Fibroblast of skin of abdomen (primary cell): ENCODE measurements at places on chromosomes 6 and 20.

DNA sequence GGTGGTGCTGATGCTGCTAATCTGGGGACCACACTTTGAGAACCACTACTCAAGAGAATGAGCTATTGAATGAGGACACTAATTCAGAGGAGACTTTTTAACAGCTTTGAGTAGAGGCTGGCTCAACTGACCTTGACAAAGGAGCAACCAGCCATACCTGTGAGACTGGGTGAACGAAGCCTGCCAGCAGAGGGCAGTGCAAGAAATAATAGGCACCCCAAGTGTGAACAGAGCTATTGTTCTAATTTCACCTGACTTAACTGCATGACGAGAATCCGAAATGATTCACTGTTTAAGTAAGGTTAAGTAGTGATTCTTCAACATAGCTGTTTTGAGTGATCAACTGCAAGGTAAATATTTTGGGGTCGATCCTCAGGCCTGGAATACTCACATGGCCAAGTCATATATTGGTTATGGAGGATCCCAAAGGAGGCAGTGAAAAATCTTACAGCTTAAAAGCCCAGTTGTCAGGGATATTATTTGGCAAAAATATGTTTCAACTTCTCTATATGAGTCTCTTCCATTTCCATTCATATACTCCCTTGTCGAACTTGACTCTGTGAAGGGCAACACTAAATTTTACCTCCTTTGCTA is 550.5 kb upstream of the MARCKS start:
- no peak for DNase-seq

GRCh38 chr20:7500231-7500663 is 440.0 kb downstream of the HAO1 start:
- DNase-seq, result peak; percentile 56

DNA sequence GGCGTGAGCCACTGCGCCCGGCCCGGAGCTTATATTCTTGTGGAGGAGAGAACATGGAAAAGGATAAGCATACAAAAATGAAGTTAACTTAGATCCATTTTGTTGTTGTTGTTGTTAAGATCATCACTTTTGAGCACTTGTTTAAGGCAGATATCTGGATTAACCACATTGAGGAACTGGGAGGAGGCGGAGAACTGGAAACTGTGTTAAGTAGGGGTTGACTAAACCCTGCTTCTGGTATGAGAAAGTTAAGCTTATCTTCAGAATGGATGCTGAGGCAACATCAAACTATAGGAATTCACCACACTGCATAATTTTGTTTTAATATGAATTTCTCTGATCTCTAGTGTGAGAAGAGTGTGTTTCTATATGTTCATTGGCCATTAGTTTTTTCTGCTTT is 57.6 kb downstream of the GCNT2 start:
- no peak for DNase-seq

- DNase-seq, result peak; percentile 30
Measured at GRCh38 chr6:131740161-131740560, 29.3 kb upstream of the CTAGE9 start.

DNA sequence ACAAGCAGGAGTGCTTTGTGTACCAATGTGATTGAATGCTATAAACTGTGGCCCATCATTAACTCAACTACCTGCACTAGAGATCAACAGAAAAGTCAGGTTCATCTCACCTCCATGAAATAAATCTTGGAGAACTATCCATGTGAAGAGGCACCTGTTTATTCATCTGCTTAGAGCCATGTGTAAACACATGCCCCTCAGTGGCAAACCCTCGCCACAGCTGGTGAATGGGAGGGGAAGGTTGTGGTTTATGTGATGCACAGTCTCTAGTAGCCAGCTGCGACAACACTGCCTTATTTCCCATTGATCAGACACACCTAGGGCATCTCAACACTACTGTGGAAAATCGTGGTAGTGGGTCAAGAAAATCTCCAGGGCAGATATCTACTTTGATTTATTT is 640.2 kb downstream of the PTPRT start:
- no peak for DNase-seq

DNA sequence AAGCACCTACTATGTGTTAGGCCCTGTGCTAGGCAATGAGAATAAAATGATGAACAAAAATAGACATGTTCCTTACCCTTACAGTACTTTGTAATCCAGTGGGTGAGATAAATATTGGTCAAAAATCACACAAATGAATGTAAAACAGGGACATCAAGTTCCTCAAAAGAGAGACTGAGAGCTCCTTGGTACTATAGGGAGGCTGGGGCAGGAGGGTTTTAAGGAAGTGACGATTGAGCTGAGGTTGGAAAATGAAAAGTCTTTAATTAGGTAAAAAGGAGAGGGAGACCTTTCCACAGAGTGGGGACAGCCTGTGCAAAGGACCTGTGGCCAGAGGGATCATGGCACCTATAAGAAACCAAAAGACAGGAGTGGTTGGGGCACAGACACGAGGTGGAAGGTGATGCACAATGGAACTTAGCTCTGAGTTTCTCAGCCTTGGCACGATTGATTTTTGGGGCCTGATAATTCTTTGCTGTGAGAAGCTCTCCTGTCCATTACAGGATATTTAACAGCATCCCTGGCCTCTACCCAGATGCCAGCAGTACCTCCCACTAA is 140.3 kb downstream of the CEP57L1 start:
- no peak for DNase-seq

DNA sequence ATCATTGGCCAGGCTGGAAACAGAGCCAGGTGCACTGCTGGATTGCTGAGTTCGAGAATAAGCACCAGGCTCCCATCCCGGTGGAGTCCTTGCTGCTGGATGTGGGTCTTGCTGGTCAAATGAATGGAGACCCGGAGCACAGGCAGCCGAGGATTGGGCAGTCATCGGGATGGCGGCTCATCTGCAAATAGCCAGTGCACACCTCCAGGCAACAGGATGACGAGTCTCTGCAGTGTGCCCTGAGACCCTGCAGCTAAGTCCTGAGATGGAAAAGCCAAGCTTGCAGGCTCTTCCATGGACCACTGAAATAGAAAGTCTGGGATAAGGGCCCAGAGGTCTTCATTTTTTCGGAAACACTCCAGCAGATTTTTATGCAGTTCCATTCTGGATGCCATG is 143.5 kb downstream of the WDR27 start:
- no peak for DNase-seq
